Activated CD4-positive, CD25-positive, alpha-beta regulatory T cell treated with anti-CD3 and anti-CD28 coated beads, Interleukin-2, amount 50 U/mL, for 24 hours (primary cell): ENCODE measurements at places on chromosomes 4 and X.

DNA sequence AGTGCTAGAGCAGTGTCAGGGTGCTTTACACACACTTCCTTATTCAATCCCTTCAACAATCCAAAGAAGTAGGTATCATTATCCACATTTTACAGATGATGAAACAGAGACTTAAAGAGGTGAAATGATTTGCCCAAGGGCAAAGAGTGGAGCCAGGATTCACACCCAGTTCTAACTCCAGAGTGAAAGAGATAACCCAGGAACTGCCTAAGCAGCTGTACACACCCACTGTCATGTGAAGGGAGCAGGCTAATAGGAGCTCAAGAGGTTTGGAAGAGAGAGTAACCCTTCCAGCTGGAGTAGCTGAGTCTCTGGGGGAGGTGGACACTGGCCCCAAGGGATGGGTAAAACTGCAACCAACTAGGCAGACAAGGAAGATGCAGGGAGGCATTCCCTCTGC, 92.5 kb downstream of the FBXL5 start:
- no peak for ATAC-seq

GRCh38 chrX:15947648-15948317, 93.2 kb upstream of the AP1S2 start:
- no peak for ATAC-seq

GRCh38 chr4:82284858-82285805, 88.7 kb downstream of the HNRNPD start:
- peak; percentile 99 for ATAC-seq

DNA sequence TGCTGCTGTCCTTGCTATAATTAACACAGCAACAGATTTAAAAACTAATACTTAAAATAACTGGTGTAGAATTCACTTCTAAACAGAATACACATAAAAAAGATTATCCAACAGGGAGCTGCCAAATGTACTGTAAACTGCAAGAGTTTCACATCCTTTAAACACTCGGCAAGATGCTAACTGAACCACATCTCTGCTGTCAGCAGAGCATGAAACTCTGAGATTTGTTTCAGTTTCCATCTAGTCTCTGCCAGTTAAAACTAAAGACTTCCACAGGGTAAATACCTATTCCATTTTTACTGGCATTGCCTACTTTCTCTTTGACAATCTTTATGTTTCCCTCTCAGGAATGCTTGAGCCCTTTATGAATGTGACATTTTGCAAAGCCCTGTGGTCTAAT, 127.7 kb downstream of the SLC7A11 start:
- no peak for ATAC-seq

DNA sequence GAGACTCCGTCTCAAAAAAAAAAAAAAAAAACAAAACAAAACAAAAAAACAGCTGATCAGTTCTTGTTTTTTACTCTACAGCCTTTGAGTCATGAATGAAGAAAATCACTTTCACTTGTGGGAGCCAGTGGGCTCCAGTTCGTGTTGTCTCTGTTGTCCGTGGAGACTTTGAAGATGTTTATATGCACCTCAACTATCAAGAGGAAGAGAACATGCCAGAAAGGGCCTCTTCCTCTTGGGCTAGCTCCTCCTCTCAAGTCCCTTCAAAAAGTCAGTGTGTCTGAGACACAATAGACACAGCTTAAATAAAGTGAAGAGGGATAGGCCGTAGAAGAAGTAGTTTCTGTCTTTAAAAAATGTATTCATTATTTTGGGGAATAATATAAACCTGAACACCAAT, 182.7 kb downstream of the KDR start:
- peak; percentile 64 for ATAC-seq

DNA sequence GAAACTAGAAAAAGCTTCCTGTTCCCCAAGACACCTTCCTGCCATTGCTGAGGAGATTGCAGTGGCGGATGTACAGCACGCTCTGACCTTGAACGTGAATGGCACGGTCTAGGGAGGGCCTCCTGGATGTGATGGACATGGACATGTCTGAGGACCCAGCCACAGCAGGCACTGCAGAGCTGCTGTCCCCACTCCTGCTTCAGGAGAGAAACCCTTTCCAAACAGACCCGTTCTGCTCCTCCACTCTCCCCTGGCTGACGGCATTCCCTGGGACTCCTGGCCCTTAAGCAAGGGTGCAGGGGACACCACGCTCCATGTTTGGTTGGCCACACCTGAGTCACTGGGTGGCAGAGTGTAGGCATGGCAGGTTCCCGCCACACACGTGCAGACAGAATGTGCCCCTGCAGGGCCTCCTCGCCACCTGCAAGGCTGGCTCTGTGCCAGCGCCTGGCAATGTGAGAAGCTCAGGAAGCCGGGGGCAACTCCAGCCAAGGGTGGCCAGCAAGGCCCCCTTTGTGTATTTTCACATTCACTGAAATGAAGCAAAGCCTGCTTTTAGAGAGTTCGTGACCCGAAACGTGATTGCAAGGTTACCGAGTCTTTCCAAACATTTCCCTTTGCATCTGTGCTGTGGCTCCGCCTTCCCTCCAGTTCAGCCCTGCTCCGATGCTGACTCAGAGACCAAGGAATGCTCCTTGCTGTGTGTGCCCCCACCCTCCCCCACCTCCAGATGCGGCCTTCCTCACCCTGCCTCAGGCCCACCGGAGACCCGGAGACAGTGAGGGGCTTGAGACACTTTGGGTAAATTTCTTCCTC, 46.1 kb downstream of the HTRA3 start:
- ATAC-seq: no peak

DNA sequence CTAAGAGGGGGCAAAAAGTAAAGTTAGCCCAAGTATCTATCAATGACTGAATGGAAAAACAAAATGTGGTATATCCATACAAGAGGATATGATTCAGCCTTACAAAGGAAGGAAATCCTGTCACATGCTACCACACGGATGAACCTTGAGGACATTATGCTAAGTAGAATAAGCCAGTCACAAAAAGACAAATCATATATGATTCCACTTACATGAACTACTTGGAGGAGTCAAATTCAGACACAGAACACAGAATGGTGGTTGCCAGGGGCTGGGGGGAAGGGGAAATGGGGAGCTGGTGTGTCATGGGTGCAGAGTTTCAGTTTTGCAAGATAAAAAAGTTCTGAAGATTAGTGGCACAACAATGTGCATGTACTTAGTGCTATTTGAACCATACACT, 101.8 kb downstream of the SH3KBP1 start:
- ATAC-seq: peak; percentile 93

GRCh38 chrX:68090266-68090665, 343.0 kb downstream of the OPHN1 start:
- no peak for ATAC-seq

GRCh38 chrX:97026406-97026805, 142.7 kb downstream of the RPA4 start:
- ATAC-seq: no peak

- ATAC-seq: no peak
Measured at GRCh38 chr4:151489462-151490203, 80.7 kb downstream of the FHIP1A start.

- no peak for ATAC-seq
Measured at GRCh38 chrX:110114260-110114776, 111.4 kb downstream of the TMEM164 start.

DNA sequence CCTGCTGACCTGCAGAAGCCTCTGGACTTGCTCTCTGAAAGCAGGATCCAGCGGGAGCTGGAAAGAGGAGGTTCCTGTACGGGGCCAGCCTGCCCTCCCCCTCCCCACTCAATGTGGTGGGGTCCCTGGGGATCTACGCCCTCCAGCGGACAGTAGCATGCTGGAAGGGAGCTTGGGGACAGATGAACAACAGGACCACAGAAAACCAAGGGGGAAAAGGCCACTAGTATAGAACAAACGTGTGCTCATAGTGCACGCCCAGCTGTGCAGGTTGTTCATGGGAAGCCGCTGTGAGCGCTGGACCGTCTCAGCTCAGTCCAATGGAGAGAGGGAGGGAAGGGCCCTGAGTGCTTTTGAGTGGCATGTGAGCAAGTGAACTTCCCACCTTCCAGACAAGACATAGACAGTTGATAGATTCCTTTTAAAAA, 15.8 kb downstream of the HMX1 start:
- ATAC-seq: no peak

DNA sequence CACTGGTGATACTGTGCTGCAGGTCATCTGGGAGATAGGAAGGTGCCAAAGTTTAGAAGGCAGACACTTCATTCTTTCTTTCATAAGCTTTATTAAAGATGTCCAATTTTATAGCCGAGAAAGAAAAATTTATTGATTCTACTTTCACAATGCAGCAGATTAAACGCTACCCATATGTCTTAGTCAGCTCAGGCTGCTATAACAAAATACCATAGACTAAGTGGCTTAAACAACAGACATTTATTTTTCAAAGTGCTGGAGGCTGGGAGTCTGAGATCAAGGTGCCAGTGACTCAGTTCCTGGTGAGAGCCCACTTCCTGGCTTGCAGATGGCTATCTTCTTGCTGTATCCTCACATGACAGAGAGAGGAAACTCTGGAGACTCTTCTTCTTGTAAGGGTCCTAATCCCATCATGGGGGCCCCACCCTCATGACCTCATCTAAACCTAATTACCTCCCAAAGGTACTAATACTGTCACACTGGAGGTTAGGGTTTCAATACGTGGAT, 33.4 kb upstream of the KLHL34 start:
- no peak for ATAC-seq

- ATAC-seq: peak; percentile 17
Measured at GRCh38 chr4:4269856-4270255, 20.1 kb downstream of the LYAR start.

DNA sequence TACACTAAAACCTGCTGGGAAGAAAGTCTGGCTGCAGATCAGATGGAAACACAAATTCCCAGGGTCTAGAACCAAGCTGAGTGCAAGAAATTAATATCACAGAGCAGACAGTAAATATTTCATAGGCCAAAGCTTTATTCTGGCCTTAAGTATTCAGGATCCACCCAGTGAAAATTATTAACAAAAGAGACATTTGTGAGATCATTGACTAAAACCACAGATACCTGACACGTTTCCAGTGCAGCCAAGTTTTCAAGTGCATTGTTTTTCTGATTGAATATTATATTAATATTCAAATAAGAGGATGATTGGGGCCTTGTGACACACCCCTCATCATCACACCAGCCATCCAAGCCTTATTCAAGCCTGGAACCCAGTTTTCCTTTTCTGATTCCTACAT, 10.3 kb downstream of the ELOVL6 start:
- no peak for ATAC-seq

- peak; percentile 77 for ATAC-seq
Measured at GRCh38 chrX:40065296-40066046, 32.3 kb downstream of the BCOR start.

- no peak for ATAC-seq
Measured at GRCh38 chr4:48901196-48901595, 5.4 kb downstream of the OCIAD2 start.

- no peak for ATAC-seq
Measured at GRCh38 chrX:6446582-6446981, 88.3 kb downstream of the VCX3A start.

GRCh38 chrX:149908308-149908707, 21.1 kb upstream of the HSFX4 start:
- ATAC-seq: no peak

DNA sequence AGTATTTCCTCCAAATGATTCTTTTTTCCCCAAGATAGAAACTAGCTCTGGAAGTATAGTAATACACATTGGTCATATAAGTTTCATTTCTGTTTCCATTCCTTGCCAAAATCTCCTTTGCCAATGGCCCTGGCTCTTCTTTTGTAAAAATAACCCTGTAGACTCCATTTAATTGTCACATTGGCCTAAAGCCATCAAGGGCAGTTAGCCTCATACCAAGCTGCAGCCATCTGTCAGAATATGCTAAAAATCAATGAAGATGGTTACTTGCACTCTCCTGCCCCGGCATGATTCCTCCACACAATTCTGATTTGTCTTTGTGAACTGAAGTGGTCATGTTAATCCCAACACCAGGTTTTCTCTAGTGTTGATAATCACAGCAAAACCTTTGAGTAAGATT, 380.5 kb downstream of the SH2D1A start:
- no peak for ATAC-seq

GRCh38 chr4:147019091-147019490, 73.4 kb upstream of the TTC29 start:
- ATAC-seq: no peak

DNA sequence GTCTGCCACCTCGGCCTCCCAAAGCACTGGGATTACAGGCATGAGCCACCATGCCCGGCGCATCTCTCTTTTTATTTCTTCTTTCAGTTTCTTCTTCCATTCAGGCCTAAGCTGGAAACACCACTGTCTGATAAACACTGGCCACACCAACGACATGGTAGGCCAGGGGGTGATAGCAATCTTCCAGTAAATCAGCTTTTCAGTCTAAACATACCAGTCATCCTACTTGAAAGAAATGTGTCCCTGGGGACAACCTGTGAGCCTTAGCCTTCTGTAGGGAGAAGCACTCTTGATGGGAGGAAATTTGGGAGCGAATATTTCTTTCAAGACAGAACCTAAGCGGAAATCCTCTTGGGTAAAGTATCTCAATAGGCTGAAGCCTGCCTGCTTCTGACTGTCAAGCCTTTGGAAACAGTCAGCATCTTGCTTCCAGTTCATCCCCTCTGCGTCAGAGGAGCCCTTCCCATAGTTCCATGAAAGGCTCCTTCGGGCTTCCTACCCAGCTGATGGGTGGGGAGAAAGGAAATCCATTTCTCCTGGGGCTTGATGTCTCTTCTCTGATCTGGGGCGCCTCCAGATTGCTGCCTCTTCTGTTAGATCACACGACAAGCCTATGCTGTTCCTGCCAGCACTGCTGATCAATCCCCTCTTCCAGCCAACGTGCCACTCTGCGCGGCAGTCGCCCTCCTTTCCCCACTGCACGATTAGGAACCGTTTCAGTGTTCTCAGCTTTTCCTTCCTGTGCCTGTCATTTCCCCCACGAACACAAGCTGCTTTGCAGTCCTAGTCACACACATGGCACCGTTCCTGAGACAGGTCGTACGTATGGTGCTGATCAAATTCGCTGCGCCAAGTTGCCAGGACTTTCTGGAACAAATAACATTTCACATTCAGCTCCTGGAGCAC, 49.5 kb upstream of the CBR4 start:
- ATAC-seq: no peak

DNA sequence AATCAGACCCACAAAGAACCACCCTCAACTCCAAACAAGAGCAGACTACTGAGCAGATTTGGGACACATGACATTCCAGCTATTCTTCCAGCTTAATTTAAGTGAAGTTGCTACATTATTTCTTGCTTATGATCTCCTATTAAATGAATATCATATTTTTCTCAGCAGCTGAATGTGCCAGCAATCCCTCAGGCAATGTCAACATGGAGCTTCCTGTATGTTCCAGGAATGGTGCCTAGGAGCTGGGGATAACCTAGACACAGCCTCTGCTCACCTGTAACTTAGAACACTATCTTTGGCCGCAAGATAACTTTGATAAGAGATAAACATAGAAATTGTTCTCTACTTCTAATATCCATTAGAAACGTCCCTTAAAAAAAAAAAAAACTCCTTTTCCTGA, 274.4 kb upstream of the RASGEF1B start:
- ATAC-seq: no peak

- no peak for ATAC-seq
Measured at GRCh38 chrX:120350450-120351138, 11.3 kb upstream of the ATP1B4 start.

- no peak for ATAC-seq
Measured at GRCh38 chr4:184649971-184650855, 675 bp downstream of the PRIMPOL start.

- peak; percentile 68 for ATAC-seq
Measured at GRCh38 chr4:98658287-98659105, at the start of gene TSPAN5. TSS of gene TSPAN5 (minus strand) at chr4:98658611.

GRCh38 chrX:30649859-30650258, 3.4 kb upstream of the GK start:
- peak; percentile 74 for ATAC-seq
